ENCODE measurements at places on chromosomes 5 and 9. TPM values are rescaled to one million over a fixed set of nuclear protein-coding genes. Genes with fewer than 3 reads are reported as not detected.

Gene C9orf43
- 0.36 TPM for total RNA-seq

Gene LURAP1L
- total RNA-seq = 3.9 TPM

Gene C9orf85
- total RNA-seq = 11.0 TPM

Gene CDX1
- not detected for total RNA-seq

Gene TMEM171
- 7.0 TPM for total RNA-seq

Gene ACSL6
- 0.47 TPM for total RNA-seq

Gene MAT2B
- total RNA-seq = 88.4 TPM

Gene NUTM2G
- total RNA-seq = not detected

Gene ZNF189
- 23.9 TPM for total RNA-seq

Gene DMRT3
- not detected for total RNA-seq

Gene SLC46A2
- total RNA-seq = not detected

Gene PHF24
- total RNA-seq = not detected

Gene IFNA13
- total RNA-seq = not detected

Gene PCSK5
- 10.7 TPM for total RNA-seq

Gene CPEB4
- total RNA-seq = 14.0 TPM

Gene ADAMTS12
- total RNA-seq = 16.9 TPM

Data from endothelial cell of coronary artery (primary cell).